GM12865 (cell line): ENCODE measurements at places on chromosomes 12 and 14.
A peak's percentile ranks its signal among the peaks of the same experiment; 100 is the strongest.

DNA sequence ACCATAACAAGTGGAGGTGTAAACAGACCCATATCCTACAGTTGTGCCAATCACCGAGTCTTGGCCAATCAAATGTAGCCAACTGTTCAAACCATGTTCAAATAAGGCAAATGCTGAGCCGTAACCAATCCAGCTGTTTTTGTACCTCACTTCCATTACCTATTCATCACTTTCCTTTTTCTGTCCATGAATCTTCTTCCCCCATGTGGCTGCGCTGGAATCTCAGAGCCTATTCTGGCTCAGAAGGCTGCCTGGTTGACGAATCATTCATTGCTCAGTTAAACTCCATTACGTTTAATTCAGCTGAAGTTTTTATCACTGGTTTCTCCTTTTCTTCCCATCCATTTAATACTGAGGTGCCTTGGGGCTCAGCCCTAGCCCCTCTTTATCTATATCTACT lies 71.1 kb downstream of the TBC1D30 start:
- DNase-seq: no peak

DNA sequence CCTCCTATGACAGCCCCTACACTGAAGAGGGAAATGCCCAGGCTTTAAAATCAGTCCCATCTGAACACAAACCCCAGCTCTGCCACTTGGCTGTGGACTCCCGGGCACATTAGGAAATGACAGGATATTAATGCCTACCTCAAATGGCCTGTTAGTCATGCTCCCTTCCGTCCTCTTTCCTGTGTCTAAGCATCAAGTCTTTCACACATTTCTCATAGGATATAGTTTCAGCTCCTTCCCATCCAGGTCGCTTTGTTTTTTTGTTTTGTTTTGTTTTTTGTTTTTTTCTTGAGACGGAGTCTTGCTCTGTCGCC lies 16.1 kb downstream of the PLEK2 start:
- DNase-seq: no peak

GRCh38 chr14:36069535-36069900 lies 107.0 kb downstream of the PTCSC3 start:
- peak; percentile 65 for DNase-seq

DNA sequence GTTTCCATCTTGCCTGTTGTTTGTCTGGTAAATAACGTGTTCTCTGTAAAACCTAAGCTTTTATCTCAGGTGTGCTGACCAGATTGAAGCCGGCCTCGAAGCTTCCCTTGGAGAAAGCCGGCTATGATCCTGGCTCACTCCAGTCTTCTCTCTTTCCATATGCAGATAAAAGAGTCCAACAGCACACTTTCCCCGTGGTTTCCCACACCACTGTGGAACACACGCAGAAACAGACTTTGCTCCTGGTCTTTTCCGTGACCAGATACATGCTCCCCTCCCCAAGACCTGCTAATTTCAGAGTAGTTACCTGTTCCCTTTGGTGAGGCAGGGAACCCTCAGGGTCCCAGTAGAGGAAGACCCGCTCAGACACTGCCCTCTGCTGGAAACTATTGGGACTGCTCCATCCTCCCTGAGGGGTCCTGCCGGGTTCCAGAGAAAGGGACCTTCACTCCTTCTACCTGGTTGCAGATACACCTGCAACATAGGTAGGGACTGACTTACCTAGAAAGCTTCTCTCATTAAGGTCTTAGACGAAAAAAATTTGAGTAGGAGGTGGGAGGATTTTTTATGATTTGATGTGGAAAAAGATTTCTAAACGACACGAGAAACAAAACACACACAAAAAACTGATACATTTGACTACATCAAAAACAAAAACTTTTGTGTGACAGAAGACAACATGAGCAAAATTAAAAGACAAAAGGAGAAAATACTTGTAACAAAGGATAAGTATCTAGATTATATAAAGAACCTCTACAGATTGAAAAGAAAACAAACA lies 415.4 kb upstream of the CCDC196 start:
- peak; percentile 38 for DNase-seq

DNA sequence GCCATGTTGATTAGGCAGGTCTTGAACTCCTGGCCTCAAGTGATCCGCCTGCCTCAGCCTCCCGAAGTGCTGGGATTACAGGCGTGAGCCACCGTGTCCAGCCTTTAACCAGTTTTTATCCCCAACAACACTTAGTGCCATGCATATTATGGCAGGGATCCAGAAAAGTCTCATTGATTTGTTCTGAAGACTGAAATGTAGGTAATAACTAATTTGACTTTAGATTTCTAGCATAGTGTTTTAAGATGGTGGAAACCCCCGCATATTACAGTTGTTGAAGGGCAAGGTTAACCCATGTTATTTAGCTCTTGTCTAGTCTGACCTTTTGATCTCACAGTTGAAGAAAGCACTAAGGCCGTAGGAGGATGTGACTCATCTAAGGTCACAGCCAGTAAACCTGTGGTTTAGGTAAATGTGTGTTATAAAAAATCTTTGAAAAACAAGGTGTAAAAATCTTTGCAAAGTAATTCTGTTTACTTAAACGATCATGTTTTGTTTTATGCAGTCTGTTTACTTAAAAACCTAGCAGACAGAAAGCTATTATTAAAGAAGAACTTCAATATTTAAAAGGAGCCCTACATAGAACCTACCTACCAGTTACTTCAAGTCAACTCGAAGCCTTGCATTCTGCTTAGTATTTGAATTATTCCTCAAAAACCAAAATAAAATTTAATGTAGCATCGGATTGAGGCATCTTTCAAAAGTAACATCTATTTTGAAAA lies 24.8 kb downstream of the BICDL1 start:
- peak; percentile 75 for DNase-seq

GRCh38 chr12:51915003-51915625 lies 7.8 kb downstream of the ACVRL1 start:
- no peak for DNase-seq

GRCh38 chr12:42770261-42770660 lies 180.7 kb upstream of the PRICKLE1 start:
- DNase-seq: no peak

GRCh38 chr12:43167691-43168090 lies 384.3 kb downstream of the ADAMTS20 start:
- DNase-seq: no peak

- no peak for DNase-seq
These were observed 42.0 kb downstream of the EVL start for GRCh38 chr14:100107236-100107635.

DNA sequence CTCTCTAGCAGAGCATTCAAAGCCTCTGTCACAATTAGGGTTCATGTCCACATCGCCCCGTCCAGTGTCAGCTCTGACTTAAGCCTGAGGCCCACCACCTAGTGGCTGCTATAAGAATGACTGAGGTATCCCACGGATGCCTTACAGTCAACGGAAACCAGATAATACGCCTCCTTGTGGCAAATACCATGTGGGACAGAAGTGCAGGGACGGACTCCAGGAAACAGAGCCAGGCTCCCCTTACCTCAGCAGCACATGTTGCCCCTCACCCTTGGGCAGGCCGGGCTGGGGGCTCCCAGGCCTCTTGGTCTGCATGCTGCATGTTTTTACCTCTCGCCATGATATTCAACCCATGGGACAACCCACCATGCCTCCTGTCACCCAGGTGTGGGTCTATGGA lies 86.3 kb downstream of the VWF start:
- peak; percentile 87 for DNase-seq

- DNase-seq: no peak
These were observed 28.8 kb downstream of the POLE start for GRCh38 chr12:132658149-132658894.

DNA sequence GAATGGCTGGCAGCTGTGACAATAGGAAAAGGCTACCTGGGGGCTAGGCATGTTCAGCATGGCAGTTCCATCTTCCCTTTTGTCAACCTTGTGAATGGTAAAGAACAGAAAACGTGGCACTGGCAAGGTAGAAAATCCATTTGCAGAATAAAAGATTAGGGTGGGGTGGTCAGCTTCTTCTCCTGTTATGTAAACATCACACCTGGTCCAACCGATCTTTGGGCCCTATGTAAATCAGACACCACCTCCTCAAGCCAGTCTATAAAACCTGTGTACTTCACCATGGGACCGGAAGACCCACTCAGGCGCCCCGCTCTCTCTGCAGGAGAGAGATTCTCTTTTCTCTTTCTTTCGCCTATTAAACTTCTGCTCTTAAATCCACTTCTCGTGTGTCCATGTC lies 19.6 kb upstream of the TMEM30B start:
- DNase-seq: no peak

GRCh38 chr12:16608946-16609539 lies 3.1 kb upstream of the LMO3 start:
- no peak for DNase-seq

- DNase-seq: no peak
These were observed 18.4 kb upstream of the TEX22 start for GRCh38 chr14:105379946-105380345.

DNA sequence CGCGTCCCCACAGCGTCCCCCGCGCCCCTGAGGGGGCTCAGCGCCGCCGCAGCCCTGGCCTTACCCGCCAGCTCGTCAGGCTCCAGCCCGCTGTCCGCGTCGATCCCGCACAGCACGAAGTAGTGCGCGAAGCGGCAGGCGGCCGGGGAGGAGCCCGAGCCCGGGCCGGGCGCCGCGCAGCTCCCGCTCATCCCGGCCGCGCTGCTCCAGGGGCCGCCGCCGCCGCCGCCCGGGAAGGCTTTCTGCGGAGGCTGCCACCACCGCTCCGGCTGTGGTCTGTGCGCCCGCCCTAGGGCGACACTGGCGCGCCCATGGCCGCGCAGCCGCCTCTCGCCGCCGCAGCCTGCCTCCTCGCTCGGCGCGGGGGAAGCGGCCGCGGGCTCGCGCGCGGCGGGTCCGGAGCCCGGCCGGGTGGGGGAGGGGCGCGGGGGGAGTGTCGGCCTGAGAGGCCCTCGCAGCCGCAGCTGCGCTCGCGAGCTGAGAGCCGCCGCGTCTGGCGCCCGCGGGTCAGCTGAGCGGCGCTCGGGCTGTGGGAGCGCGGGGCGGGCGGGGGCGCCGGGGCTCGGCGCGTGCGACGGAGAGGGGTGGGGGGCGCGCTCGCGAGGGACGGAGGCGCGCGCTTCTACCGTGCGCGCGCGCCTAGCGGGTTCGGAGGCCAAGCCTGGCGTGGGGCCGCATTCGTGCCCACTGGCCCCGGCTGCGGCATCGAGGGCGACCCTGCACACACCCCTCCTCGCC lies at the start of gene DENND5B:
Gene DENND5B, minus strand, starts transcription at position 495 of the 738 bp plus-strand sequence. Its CDS starts 304 bp downstream, at position 191.
- DNase-seq: peak; percentile 92

DNA sequence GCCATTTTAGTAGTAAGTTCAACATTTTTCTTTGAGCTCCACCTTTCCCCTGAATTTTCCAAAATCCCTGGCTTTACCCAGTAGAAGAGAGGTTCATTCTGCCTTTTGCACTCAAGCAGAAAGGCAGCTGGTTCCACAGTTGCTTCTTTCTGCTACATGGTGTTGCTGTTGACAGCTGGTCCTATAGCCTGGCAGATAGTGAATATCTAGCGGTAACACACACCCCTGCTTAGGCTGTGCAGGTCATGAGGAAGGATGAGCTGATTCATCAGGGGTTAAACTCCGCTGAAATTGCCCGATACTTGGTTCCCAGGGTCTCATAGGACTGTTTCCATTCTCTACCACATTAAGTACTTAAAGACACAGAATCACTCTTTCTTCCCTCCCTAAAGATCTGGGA lies 62.4 kb downstream of the PUS7L start:
- DNase-seq: no peak

DNA sequence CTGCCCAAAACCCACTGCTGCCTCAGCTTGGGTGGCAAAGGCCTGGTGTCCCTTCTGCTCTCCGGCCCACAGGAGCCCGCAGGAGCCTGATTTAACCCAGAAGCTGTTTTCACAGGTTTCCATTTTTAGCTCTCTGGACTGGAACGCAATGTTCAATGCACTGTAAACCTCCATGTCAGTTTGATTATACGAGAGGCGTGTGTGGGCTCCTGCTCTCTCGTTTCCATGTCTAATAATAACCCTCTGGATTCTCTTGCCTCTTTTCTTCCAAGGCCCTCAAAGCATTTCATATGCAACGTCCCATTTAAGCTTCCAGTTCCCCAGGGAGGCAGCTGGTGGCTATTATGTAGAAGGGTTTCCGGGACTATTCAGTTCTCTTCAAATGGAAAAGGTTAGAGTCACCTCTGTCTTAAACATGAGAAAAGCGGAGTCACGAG lies 161.1 kb downstream of the SUDS3 start:
- no peak for DNase-seq

GRCh38 chr12:27682534-27682933 lies 13.7 kb upstream of the REP15 start:
- no peak for DNase-seq

DNA sequence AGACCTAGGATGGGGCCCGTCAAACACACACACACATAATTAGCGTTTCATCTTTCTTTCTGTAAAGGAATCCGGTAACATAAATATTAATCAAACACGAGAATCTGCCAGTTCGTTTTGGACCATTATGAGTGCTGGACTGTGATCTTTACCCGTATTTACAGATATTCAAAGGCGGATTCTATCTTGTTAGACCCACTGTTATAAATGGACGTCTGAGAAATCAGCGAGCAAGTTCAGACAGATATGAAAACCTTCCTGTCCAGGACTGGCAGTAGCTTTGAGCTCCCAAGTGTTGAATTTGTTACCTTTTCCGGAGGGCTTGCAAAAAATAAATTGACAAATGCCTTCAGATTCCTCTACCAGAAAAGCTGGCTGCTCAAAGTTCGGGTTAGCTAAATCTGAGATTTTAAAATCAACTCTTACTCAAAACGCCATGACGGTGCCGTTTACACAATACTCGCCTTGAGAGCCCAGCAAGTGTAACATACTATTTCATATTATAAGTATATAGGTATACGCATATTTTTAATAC lies 27.6 kb downstream of the BCL11B start:
- DNase-seq: no peak

DNA sequence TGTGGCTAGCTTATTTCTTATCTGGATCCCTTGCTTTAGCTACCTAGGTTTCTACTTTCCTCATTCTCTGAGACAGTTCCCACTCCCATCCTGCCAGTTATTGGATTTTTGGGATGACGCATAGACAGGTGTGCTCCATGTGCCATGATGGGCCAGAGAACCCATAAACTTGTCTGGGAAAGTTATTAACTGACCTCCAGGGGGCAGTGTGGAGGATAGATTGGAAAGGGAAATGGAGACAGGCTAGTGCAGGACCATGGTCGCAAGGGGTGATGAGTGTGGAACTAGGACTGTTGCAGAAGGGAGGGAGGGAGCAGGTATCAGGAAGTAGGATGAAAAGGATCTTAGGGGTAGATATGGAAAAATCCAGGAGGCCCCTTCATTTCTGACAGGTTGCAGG lies 80.3 kb downstream of the ESRRB start:
- peak; percentile 57 for DNase-seq

DNA sequence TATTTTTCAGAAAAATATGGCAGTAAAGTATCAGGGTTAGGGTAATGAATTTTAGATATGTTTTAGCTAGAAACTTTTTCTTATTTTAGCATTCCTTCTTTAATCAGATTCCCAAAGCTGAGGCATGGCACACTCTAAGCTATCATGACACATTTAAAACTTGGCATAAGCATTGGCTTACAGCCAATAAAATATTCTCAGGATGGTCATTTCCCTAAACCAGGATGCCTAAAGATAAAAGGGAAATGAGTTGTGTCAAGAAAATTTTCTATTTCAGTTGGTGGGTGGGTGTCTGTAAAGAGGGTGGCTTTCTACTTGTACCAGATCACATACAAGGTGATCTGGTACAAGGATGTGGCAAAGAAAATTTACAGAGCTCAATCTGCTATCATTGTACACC lies 47.8 kb downstream of the PEBP1 start:
- DNase-seq: no peak
